HCT116 (cell line): ENCODE measurements at places on chromosomes 7 and 10.

GRCh38 chr10:103181244-103181643 is 11.8 kb downstream of the NT5C2 start:
- no peak for DNase-seq

DNA sequence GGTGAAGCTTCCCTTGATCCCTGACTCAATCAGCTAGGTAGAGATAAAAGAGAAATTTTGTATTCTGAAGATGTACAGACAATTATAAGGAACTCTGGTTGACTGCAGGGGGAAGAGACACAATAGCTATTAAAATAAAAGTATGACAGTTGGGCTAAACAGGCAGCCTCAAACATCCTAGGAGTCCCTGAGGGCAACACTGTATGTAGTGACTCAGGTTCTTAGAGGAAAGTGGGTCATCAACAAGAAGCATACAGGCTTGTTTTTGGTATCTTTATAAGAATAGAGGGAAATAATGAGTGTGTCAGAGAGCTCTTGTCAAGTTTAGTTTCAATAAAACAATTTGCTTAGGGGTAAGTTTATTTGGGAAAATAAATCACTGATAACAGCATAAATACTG is 150.3 kb downstream of the AUTS2 start:
- no peak for DNase-seq

DNA sequence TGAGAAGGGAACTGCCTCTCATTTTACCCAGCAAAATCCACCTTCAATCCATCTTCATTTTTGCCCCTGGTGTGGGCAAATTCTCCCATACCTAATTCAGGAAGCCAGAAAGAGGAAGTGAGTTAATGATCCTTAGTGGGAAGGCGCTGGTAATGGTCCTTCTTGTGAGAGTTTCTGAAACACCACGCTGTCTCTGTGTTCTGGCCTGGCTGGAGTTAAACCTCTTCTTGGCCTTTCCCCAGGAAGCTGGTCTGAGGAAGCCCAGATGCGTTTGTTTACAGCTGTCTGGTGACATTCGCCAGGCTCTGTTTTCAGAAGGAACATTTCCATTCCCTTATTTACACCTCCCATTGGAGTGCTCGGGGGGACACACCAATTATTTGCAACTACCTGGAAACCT is 24.3 kb downstream of the HTRA1 start:
- no peak for DNase-seq

DNA sequence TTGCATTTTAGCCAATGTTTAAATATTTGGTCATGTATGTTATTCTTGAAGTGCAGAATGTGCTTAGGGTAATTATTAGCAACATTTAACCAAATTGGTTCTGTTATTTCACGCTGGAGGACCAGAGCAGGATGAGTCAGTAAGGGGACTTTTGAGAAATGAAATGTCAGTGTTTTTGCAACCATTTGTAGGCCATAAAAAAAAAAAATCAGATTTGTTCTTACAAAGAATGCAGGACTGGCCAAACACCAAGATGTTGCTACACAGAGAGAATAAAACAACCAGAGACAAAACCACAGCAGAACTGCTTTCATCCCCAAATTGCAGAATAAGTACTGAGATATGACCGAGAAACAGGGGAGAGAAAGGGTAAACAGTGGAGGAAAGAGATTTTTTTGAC is 62.1 kb downstream of the TPST1 start:
- no peak for DNase-seq

GRCh38 chr7:98294798-98295382 is 13.4 kb downstream of the BRI3 start:
- DNase-seq = peak; percentile 41

DNA sequence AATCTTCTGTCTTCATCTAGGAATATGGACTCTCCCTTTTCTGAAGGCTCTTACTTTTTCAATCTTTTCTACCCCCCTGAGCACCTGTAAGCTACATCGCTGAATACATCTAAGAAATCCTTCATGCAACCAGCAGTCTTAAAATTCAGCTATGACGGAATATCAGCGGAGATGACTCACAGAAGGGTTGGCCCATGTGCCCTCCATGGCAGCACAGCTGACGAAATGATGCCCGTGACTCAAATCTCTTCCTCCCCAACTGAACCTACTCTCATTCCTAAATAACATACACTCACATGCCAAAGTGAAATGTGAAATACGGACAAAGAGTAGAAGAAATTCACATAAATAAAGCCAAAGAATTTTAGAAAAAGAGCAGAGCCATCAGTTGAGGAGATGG is 30.3 kb upstream of the NCAPG2 start:
- DNase-seq = no peak
